ENCODE measurements at places on chromosomes 16 and 17.

DNA sequence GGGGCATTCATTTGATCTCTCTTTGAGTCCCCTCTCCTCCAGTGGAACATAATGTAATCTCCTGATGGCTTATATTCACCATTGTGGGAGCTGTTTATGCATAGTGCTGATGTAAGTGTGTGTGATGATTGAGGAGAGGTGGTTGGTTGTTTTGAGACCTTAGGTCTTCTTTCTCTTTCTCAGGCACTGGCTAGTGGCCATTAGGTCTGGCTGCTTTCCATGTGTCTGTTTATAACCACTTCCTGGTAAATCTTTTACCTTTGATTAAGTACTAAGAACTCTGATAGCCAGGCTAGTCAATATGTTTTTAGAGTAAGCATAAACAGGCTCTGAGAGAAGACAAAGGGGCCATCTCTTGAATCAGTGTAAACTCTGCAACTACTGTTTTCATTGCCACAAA, 27.9 kb downstream of the VAT1L start:
- DNase-seq, result no peak

DNA sequence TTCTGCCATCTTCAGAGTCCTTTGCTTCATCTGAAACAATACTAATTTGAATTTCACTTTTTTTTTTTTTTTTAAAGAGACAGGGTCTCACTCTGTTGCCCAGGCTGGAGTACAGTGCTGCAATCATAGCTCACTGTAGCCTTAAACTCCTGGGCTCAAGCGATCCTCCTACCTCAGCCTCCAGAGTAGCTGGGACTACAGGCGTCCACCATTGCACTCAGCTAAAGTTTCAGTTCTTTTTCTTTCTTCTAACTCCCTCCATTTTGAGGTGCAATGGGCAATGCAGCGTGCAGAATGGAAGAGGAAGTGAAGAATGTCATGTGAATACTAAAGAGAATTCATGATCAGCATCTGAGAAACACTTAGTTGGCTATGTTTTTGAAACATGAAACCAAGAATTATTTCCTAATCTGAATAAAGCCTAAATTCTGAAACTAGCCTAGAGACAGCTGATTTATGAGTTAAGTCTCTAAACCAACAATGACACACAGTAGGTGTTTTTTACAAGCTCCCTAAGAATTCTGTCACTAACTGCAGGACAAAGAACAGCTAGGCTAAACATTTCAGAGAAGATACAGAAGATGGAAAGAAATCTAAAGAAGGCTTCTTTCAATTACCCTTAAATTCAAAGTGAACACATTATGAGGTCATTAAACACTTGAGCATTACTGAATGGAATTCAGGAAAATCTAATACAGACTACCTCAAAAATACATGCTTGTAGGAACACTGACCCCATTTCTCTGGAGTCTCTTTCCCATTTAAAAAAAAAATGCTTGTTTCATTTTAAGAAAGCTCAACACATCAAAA, 21.0 kb downstream of the SNN start:
- DNase-seq, result no peak

DNA sequence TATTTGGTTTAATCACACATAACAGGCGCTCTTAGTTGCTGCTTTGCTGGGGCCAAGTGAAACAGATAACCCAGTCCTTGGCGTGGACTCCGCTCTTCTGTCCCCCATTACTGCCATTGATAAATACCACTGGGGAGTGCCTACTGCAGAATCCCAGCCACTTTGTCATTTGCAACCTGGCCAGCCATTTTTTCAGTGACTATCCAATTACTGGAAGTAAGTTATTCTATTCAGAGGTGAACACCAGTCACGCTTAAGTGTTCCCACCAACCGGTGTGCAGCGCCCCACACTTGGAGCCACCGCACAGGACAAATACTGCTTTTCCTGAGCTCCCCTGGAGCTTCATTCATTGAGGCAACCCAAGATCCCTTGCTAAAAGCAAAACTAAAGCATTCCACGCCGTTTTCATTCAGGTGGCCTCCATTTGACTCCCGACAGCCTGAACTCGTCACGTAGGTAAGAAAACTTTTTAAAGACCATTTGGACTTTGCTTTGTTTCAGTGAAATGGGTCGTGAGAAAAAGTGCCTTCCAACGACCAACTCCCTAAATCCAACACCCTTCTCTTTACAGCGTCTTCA, 1.8 kb downstream of the USP7 start:
- no peak for DNase-seq

GRCh38 chr17:17933775-17934174, 38.4 kb downstream of the TOM1L2 start:
- DNase-seq, result no peak

DNA sequence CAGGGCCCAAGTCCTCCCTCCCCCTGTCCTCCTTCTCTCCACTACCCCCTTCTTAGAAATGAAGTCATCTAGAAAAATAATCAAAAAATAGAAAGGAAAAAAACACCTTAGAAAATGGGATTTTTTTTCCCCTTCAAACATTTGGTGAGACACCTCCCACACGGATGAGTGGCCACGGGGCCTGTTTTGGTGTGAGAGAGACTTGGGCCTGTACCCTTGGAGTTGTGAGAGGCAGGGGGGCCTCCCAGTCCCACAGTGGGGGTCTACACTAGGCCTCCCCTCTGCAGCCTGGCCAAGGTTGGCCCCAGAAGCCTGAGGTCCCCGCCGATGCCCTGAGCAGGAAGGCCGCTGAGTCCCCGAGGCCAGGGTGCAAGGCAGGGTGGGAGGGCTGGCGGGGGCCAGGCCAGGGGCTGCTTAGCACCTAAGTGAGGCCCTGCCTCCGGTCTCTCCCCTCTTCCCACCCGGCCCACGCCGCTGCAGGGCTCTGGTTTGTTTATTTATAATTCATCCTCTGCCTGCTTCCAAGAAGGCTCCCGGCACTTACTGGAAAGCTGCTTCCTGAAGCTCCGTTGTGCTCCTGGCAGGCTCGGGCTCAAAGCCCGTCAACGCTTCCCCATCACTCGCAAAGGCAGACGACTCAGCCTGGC, 26.4 kb downstream of the NPTX1 start:
- no peak for DNase-seq

DNA sequence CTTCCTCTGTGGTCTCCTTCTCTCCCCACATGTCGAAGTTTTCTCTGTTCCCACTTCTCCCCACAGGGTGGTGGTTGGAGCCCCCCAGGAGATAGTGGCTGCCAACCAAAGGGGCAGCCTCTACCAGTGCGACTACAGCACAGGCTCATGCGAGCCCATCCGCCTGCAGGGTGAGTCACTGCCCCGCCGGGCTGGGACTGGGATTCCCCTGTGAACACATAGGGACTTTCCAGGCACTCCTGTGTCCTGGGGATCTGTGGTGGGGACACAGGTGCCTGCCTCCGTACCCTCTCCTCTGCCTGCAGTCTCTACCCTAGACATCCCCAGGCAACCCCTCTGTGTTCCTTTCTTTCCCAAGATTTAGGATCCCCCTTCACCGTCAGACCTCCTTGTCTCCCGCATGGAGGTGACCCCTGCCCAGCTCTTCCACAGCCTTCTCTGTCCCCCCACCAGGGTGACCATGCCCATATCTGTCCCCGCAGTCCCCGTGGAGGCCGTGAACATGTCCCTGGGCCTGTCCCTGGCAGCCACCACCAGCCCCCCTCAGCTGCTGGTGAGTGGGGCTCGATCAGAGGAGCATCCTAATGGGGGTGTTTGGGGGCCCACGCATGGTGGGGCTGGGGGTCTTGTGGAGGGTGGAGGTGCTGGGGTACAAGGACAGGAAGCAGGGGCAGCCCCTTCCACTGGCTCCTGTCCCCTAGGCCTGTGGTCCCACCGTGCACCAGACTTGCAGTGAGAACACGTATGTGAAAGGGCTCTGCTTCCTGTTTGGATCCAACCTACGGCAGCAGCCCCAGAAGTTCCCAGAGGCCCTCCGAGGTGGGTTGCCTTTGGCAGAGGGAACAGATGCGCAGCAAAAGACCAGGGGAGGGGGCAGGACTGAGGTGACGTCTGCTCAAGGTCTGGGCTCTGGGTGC, 5.8 kb downstream of the ITGAM start:
- DNase-seq, result no peak

DNA sequence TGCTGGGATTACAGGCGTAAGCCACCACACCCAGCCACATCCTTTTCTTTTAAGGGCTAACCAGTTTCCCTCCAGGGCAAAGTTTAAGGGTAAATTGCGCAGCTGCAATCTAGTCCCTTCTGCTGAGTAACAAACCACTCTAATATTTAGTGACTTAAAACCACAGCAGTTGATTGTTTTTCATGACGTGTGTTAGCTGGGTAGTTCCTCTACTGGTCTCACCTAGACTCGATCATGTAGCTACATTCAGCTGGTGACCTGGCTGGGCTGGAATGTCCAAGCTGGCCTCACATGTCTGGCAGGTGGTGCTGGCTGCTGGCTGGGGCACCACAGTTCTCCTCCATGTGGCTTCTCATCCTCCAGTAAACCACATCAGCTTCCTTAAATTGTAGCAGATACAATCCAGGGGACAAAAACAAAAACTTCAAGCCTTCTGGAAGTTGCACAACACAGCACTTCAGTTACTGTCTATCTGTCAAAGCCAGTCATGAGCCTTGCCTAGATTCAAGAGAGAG, 75.5 kb downstream of the GPRC5B start:
- DNase-seq, result no peak

GRCh38 chr17:47800686-47801085, 20.9 kb downstream of the OSBPL7 start:
- DNase-seq, result no peak

GRCh38 chr16:72501739-72502593, 330.0 kb upstream of the PMFBP1 start:
- no peak for DNase-seq

DNA sequence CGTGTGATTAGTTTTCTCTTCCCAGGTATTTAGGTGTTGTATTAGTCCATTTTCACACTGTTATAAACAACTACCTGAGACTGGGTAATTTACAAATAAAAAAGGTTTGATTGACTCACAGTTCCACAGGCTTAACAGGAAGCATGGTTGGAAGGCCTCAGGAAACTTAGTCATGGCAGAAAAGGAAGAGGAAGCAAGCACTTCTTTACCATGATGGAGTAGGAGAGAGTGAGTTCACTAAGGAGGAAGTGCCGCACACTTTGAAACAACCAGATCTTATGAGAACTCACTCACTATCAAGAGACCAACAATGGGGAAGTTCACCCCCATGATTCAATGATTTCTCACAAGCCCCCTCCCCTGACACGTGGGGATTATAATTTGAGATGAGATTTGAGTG, 1343.7 kb upstream of the GOT2 start:
- no peak for DNase-seq

GRCh38 chr17:76499267-76499667, 2.0 kb downstream of the RHBDF2 start:
- DNase-seq, result no peak

DNA sequence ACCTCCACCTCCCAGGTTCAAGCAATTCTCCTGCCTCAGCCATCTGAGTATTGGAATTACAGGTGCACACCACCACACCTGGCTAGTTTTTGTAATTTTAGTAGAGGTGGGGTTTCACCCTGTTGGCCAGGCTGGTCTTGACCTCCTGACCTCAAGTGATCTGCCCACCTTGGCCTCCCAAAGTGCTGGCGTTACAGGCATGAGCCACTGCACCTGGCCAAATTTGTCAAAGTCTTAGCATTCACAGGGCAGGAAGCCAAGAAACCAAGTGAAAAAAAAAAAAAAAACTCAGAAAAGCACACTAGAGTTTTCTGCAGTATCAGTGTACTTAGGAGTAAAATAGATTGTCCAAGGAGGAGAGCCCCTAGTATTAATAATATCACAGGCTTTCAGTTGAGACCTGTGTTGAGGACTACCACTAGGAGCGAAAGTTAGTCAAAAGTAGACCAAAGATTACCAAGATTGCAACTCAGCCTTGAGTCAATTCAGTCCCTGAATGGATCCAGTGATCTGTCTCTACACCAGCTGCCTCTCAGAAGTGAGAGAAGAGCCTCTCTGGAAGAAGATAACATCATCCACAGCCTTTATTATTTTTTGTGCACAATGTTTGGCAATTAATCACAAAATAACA, 159.7 kb downstream of the CEP112 start:
- DNase-seq, result no peak

- no peak for DNase-seq
These were observed 56.0 kb upstream of the TOB1 start for GRCh38 chr17:50922107-50922506.

DNA sequence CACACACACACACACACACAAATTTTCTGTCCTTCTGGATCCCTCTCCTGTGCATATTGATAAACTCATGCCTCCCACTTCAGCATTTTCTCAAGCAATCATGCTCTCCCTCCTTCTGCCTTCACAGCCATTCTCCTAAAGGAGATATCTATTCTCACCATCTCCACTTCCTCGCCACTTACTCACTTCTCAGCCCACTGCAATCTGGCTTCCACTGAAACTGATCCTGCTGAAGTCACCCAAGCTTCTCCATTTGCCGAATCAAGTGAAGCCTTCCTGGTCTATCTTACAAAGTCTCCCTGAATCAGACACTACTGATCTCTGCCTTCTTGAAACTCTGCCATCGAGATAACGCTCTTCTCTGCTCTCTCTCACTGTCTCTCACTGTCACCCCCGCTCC, 54.0 kb upstream of the GNAO1 start:
- no peak for DNase-seq

DNA sequence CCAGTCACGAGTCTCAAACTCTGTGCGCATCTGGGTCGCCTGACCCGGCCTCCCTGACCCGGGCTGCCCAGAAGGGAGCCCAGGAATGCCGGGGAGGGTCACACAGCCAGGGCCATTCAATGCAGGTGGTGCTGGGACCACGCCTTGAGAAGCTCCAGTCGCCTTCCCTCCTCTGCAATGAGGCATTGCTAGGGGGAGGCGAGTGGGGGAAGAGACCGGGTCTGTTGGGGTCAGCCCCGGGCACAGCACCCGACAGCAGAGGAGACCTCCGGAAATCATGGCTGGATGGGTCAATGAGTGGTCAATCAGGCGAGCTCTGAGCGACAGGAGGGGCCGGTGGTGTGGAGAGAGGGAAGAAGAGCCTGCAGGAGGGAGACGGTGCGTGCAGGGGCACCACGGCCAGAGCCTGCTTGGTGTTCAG, 13.3 kb downstream of the JPH3 start:
- no peak for DNase-seq

- DNase-seq, result no peak
These were observed 7.1 kb downstream of the ITGAD start for GRCh38 chr16:31400191-31400590.

- no peak for DNase-seq
These were observed 24.5 kb downstream of the RCVRN start for GRCh38 chr17:9880582-9880999.

DNA sequence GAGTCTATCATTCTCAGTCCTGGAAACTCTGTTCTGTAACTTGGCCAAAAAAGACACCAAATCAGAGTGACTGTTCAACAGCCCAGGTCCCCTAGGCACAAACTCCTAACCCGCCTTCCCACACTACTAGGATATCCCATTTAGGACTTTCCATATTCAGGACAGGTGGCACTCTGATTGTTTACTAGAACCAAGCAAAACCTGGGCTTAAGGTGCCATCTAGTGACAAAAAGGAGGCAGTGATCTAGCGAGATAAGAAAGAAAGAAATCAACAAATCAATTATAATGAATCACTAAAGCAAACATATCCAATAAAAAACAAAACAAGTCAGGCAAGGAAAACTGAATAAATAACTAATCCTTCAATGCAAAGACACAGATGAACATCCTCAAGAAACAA, 203.9 kb downstream of the CEP112 start:
- no peak for DNase-seq

GRCh38 chr16:85329059-85329812, 217.0 kb upstream of the CIBAR2 start:
- no peak for DNase-seq
